Stimulated activated CD8-positive, alpha-beta memory T cell treated with anti-CD3 and anti-CD28 coated beads, Interleukin-7, amount 100 ng/mL, for 1 hour (primary cell): ENCODE measurements at places on chromosomes 4 and X.

GRCh38 chr4:80112236-80112635, 39.2 kb upstream of the ANTXR2 start:
- no peak for DNase-seq

DNA sequence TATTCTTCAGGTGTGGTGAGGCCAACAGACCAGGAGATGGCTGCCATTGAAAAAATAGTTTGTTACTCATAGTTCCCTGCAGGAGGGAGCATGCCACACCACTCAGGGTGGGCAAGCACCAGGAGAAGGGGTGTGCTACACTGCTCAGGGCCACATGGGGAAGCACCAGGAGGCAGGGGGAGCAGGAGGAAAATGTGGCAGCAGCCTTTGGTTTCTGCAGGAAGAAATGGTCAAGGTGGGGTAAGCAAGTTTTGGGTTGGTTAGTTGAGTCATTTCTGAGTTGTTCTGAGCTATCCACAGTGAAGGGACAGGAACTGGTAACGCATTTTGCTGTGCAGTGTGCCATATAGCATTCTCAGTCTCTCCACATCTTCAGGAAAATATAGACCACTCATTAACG, 23.8 kb downstream of the FGFBP1 start:
- no peak for DNase-seq

DNA sequence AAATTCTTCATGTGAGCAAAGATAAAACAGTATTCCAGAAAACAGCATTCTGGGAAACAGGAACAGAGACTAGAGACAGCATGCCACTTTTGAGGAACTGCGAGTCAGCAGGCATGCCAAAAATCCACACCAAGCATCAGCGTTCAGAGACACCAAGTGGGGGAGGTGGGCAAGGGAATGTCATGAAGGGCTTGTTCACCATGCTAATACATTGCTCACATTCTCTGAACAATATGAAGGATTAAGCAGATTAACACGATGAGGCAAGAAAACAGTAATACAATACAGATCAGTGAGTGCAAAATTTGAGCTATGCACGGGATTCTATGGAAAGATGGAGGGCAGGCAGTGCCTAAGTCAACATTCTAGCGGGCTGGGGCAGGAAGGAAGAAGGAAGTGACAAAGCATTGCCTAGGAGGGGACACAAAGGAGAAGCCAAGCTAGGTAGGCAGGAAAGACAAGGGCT, 278.3 kb downstream of the FBXW7 start:
- no peak for DNase-seq

GRCh38 chrX:154751203-154751668, 359 bp upstream of the GAB3 start:
- DNase-seq, result no peak

GRCh38 chr4:105586638-105587328, 34.4 kb downstream of the ARHGEF38 start:
- DNase-seq, result no peak

GRCh38 chrX:50206753-50207152, 2.2 kb downstream of the CCNB3 start:
- DNase-seq, result no peak

DNA sequence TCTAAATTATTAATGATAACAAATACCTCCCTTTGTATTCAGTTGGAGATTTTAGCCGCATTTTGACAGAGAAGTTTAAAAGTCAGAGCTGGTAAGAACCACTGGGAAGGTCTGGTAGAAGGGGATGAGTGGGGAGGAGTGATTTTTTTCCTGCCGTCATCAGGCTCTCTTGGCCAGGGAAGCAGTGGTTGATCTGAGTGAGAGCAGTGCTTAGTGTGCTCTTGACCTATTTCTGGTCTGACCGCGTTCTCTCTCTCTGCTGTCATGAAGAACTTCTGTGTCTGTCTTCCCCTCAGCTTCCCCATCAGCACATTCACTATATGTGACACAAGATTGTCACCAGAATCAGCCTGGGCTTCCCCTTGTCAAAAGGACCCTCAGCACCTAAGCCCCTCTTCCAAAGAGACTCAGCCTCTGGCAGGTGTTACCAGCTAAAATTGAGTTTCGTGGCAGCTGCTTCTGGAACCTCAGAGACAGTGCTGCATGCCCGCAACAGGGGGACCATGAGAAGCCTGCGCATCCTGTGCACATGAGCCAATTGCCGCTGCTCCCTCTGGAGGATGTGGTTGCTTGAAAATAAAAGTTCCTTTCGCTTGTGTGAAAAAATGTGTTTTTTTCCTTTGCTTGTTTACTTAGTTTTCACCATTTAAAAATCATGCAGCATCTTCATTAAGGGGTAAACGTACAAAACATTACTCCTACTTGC, 268.9 kb downstream of the C4orf33 start:
- no peak for DNase-seq

DNA sequence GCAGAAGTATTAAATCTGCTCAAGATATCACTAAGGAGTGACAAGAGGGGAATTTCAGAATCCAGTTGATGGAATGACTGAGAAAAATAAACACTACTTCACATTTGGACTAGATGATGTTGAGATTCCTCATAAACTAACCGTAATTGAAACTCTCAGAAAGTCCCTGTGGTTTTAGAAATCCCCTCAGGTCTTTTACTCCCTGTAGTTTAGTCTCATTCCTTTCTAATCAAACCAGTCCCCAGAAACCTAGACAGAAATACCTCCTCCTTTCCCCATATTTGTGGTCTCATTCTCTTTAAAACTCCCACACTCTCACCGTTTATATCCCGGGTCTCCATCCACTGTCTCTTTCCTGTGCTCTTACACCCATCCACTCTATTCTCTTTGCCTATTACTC, 15.0 kb upstream of the TLR1 start:
- DNase-seq, result no peak

DNA sequence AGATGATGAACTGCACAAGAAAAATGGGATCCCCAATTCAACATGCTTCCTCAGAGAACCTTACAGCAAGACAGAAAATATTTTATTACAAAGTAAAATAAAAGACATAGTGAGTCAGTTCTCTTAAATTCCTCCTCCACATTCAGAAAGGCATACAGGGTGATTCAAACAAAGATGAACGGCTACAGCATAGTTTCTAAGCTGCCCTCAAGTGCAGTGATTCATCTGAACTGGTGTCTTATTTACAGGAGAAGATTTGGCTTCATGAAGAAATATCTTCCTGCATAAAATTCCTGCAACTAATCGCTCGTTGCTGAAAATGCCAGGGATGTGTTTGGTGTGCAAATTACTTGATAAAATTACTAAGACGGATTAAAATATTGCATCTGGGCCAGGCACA, 103.6 kb downstream of the PRKX start:
- DNase-seq, result no peak
